ENCODE measurements at places on chromosomes 7 and 10.

DNA sequence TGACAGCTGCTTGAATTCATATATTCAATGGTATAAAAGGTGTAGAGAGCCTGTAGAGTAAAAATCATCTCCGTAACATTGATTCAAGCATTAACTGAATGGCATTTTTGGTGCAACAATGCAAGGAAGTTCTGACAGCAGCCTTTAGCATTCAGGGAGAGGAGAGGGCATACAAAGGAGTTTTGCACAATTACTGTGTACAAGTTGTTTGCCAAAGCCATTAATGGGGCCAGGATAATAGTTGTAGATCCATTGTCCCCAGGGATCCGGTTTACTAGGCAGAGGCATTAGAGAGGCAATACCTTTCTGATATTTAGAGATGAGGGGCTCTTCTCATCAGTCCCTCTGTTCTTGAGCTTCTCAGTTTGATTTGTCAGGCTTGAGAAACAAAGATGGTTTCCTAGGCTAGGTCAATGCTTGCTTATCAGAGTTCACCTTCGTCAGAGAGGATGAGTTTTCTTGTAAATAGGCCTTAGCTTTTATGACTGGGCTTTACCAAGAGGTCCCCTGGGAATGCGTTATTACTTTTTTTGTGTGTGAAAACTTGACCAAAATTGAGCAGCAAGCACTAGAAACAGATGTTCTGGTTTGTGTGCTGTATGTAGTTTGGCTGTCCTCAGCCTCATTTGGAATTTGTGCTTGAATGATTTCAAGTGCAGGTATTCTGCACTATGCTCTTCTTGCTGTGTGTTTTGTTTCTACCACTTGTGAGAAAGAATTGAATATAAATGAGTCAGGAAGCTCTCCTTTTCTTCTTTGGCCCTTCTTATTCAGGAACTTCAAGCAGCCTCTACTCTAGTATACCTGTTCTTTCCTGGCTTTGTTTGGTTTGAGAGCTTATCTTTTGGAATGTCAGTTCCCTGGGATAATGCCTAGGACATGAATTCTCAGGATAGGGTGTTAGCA, 32.0 kb downstream of the SND1 start:
- DNase-seq = no peak

- DNase-seq = peak; percentile 56
Measured at GRCh38 chr7:34322841-34323240, 335.2 kb upstream of the NPSR1 start.

- DNase-seq = no peak
Measured at GRCh38 chr10:79229071-79229541, 118.2 kb upstream of the PPIF start.

DNA sequence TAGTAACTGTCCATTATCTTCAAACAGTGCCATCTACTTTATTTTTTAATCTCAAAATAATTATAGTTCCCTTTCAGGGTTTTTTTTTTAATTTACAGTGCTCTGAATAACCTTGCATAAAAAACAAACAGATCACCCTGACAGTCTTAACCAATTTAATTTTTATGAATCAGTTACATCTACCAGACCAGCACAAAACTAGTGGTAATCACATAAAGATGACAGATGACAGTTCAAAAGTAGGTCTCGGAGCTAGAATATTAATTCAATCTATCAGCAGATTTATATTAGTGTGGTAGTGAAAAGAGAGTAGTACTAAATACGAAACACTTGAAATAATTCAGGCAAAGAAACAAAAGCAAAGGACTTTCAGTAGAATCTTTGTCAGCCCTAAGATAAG, 53.9 kb downstream of the COL28A1 start:
- DNase-seq = no peak

- peak; percentile 72 for DNase-seq
Measured at GRCh38 chr10:62025901-62026879, 124.7 kb downstream of the ARID5B start.

GRCh38 chr10:99967961-99968360, 41.8 kb downstream of the DNMBP start:
- DNase-seq = no peak

DNA sequence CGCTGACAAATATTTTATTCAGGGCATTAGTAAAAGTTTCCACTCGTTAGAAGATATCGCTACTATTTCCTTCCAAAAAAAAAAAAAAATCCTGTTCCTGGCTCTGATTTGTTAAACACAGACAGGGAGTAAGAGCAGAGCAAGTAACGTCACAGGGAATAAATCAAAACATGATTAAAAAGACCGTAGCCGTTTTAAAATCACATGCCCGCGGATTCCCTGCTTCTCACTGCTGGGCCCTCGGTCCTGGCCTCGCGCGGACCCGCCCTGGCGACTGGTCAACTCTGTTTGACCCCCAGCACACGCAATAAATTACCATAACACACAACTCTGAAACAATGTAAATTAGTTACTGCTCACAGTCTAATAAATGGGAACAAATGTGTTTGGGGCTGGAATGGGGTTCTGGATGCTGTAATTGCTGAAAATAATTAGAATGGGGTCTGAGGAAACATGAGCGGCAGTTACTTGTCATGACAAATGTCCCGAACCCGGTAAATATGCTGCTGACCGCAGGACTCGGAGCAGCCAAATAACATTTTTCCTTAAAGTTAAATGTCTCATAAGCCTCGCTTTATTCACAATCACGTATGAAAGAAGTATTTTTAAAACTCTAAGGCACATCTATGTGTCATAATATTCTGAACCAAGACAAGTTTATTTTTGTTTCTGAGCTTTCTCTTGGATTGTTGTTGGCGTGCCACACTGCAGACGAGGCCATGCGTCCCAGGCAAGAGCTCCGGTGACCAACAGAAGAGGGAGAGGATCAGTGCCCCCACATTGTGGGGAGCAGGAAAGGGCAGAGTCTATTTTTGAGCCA, 17.9 kb downstream of the EBF3 start:
- DNase-seq = peak; percentile 57

- no peak for DNase-seq
Measured at GRCh38 chr10:130010653-130011052, 46.6 kb upstream of the EBF3 start.

- DNase-seq = no peak
Measured at GRCh38 chr7:158001003-158001402, 586.6 kb downstream of the PTPRN2 start.

DNA sequence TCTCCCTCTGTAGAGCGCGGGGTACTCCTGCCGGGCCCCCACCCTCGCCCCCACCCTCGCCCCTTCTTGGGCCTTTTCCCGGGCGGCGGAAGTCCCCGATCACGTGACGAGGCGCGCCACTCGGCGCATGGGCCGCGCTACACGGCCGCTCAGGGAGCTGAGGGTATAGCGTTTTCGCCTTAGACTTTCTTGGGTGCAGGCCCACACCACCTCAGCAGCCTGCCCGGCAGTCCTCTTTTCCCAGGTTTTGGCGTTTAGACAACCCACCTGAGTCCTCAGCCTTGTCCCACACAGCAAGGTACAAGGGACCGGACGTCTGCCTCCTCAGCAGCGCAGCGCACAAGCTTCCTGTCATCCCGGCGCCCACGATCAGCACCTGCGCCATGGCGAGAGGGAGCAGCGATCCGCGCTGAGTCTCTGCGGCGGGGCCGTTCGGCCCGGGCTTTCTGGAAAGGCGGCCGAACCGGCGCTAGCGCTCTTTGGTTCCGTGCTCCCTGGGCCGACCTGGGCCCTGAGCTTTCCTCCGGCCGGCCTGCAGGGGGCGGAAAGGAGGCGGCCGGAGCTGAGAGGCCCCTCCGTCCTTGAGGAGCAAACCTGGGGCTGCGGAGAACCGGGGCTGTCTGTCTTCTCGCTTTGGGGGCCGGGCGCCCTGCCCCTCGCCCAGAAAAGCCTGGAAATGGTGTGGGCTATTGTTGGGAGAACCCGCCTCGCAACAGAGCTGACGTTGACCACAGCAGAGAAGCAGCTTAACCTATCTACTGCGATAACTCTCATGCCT, at the start of gene RNLS:
RNLS (minus strand) TSS at position 513 of the 778 bp plus-strand sequence.
- DNase-seq = peak; percentile 65

GRCh38 chr10:14534152-14534551, 203.4 kb upstream of the FRMD4A start:
- peak; percentile 33 for DNase-seq

DNA sequence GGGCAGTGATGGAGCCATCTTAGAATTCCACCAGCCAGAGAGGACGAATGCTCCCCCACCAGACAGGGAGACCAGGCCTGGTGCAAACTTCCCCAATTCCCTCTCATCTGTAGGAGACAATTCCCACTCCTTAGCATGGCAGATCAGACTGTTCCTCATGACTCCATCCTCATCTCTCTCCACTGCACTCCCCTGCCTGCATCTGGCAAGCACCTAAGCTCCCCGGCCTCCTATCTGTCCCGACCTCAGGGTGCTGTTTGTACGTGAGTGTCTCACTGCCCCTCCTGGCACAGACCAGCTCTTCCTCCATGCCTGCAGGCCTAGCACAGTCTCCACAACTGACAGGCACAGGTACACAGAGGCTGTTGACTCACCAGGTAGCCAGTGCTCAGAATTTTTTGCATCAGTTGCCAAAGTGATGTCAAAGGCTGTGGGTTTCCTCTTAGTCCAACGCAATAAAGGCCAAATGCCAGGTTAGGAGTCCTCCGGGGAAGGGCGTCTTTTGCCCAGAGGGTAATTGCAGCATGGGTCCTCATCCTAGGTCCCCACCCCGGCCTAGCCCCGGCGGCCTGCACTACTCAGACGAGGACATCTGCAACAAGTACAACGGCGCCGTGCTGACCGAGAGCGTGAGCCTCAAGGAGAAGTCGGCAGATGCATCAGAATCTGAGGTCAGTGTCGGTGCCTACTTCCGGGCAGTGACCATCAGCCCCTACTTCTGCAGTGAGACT, 436.8 kb upstream of the FOXK1 start:
- DNase-seq = no peak

DNA sequence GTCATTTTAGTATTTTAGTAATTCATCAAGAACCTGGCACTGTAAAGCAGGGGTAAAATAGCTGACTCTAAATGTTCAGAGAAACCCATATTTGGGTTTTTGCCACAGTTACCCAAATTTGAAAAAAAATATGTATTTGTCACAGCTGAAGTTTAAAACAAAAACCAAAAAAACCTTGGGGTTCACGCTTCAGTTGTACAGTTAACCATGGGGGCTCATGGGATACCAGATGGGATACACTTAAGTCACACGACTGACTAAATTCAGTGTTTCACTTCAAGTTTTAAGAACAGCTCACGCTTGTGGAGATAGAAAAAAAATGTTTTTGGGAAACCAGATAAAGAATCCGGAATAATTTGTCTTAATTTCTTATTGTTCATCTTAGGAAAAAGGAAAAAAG, 2.1 kb downstream of the ARL3 start:
- DNase-seq = no peak

GRCh38 chr10:59290448-59290847, 71.9 kb downstream of the FAM13C start:
- DNase-seq = peak; percentile 3
